EH (cell line): ENCODE measurements at places on chromosomes 13 and 19.

- DNase-seq: no peak
These were observed 49.3 kb downstream of the DLEU7 start for GRCh38 chr13:50794226-50794625.

DNA sequence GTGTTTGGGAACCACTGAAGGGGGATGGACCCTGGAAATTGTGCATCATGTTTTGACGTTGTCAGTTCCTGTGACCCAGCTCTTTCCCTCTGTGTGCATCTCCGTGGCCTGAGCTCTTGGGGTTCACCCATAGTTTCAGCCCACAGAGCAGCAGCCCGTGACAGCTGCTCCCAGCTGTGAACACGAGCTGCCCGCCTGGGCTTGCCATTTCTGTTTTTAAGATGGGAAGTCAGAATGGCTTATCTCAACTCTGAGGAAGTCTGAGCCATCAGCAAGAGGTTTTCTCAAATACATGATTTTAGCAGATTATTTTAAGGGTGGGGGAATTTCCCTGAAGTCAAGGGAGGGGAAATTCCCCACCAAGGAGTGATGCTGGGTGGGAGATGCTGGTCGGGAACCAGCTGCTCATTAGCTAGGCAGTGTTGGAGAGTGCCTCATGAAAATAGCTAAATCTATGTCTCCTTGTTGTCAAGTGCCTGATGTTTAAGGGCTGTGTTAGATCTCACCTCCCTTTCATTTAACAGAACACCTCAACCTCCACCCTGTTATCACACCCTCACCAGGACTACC, 34.8 kb upstream of the C1QTNF9 start:
- no peak for DNase-seq

GRCh38 chr13:73092829-73093228, 34.0 kb downstream of the KLF5 start:
- no peak for DNase-seq

DNA sequence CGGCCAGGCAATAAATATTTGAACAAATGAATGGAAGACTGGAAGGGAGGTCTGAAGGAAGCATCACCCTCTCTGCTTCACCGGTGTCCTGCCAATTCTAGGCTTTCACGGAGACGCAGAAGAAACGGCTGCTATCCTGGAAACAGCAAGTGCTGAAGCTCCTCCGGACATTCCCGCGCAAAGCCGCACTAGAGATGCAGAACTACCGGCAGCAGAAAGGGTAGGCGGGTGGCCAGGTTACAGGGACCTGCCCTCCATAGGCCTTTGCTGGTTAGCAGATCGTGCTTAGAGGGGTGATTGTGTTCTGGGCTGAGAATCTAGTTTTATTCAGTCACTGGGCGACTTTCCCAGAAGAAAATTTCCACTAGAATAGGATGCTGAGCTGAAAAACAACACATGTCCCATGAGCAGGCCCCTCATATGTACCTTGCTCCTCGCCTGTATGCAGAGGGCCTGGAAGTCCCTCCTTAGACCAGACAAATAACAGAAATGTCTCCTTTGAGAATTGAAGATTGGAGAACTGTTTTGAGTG, 11.0 kb downstream of the PAF1 start:
- no peak for DNase-seq

DNA sequence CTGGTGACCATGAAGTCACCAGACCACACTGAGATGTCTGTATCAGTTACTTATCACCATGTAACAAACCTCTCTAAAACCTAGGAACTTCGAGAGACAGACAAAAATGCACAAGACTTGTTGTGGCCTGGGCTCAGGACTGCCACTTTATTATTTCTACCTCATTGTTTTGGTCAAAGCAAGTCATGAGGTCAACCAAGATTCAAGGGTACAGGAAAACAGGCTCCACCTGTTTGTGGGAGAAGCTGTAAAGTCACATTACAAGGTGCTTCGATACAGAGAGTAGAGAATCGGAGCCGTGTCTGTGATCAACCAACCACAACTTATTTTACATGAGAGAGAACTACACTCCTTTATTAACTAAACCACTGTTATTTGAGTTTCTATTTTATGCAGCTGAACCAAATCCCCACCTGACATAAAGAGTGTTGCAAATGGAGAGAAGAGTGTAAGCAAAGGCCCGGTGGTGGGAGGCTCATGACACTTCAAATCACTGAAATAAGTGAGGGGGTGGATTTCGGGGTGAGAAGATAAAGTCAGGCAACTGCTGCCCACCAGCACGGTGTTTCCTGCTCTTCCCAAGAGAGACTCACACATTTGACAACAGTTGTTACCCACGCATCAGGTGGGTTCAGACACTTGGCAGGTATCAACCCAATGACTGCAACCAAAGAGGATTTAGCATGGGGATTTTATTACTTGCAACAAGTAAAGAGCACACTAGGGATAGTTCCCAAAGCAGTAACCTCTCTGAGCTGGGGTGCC, 39.0 kb upstream of the IGSF23 start:
- no peak for DNase-seq

- DNase-seq: no peak
These were observed 628.7 kb downstream of the EFNB2 start for GRCh38 chr13:105906746-105907145.

- peak; percentile 60 for DNase-seq
These were observed 6.5 kb downstream of the ARHGEF18 start for GRCh38 chr19:7355151-7355820.

DNA sequence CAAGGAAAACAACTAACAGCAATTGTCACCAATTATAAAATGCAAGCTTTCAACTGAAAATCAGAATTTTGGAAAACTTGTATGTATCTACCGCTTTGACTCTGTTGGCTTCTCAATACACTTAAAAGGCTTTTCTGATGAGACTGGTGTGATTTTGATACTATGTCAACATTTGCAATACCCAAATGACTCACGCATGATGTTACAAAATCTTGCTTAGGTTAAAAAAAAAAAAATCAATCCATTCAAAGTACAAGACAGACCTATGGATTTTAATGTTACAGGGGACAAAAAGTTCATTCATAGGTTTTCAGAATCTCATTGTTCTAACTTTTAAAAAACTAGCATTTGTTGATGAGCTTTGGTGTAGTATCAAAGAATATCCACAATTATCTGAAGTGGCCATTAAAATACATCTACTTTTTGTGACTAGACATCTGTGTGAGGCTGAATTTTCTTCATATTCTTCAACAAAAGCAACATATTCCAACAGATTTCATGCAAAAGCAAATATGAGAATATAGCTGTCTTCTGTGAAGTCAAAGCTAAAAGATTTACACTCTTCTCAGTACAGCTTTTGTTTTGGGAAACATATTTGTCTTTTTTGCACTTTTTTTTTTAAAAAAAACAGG, 10.7 kb downstream of the ELF1 start:
- peak; percentile 65 for DNase-seq

GRCh38 chr13:40211586-40211968, 454.9 kb downstream of the FOXO1 start:
- no peak for DNase-seq

DNA sequence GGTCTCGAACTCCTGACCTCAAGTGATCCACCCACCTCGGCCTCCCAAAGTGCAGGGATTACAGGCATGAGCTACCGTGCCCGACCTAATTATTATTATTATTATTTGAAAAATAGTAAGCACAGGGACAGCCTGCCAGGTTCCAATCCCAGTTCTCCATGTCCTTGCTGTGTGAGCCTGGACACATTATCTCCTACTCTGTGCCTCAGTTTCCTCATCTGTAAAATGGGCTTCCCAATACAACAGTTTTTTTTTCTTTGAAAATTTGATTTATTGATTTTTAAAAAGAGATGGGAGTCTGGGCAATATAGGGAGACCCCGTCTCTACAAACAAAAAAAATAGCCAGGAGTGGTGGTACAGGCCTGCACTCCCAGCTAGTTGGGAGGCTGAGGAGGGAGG, 3.3 kb downstream of the ZGLP1 start:
- no peak for DNase-seq

GRCh38 chr13:74367193-74367592, 233.0 kb upstream of the KLF12 start:
- no peak for DNase-seq

- peak; percentile 39 for DNase-seq
These were observed 455.4 kb downstream of the IRS2 start for GRCh38 chr13:109331011-109331433.

GRCh38 chr13:24355103-24355502, 45.7 kb downstream of the C1QTNF9 start:
- no peak for DNase-seq

DNA sequence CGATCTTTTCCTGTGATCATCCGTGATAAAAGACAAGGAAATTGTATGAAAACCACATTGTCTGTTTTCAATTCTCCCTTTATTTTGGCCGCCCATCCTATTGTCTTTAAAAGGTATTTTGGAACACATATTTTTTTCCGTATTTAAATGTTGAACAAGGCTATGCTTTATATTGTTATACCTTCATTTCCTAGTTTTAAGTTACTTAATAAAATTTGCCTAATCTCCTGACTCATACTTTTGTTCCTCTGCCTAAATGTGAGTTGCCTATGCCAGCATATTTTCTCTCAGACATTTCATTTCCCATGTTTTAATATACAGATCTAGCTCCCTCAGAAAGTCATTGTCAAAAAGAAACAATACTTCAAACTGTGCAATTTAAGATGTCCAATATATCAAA, 104.2 kb downstream of the SLITRK6 start:
- DNase-seq: no peak

DNA sequence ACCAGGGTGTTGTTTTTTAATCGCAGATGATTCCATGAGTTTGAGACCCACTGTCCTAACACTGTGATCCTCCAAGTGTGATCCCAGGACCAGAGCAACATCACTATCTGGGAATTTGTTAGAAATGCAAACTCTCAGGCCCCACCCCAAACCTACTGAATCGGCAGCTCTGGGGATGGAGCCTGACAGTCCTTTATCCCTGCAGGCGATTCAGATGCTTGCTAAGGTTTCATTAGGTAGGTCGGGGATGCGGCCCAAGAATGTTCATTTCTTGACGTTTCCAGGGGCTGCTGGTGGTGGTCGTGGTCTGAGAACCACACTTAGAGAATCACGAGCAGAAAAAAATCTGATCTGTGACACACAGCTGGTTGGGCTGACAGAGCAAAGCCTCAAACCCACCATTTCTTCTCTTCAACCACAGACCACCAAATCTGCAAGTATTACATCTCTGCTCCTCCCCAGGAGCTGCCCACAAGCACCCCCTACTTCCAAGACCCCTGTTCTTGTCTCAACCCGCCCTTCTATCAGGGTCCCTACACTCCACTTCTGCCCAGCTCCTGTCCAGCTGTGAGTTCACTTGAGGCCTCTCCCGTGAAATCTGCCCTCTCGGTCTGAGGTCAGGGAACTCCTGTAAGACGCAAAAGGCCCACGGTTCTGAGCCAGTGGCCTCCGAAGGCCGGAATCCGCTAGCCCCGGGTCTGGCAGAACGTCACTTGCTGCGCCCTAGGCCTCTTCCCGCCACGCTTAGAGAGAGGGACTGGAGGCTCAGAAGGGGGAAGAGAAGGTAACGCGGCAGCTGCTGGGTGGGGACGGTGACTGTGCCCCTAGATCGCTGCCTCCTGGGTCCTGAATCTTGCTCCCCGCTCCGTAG, 1.1 kb upstream of the FARP1 start:
- no peak for DNase-seq

DNA sequence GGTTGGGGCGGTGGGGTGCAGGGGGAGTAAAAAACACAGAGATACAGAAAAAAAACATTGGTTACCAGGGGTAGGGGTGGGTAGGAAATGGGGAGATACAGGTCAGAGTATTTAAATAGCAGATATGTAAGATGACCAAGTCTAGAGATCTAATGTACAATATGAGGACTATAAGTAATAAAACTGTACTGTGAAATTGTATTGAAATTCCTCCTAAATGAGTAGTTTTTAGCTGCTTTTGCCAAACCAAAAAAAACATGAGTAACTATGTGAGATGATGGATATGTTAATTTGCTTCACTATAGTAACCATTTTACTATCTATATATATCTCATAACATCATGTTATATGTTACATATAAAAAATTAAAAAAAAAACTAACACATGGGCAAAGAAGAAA, 29.6 kb downstream of the VWA8 start:
- DNase-seq: peak; percentile 78

DNA sequence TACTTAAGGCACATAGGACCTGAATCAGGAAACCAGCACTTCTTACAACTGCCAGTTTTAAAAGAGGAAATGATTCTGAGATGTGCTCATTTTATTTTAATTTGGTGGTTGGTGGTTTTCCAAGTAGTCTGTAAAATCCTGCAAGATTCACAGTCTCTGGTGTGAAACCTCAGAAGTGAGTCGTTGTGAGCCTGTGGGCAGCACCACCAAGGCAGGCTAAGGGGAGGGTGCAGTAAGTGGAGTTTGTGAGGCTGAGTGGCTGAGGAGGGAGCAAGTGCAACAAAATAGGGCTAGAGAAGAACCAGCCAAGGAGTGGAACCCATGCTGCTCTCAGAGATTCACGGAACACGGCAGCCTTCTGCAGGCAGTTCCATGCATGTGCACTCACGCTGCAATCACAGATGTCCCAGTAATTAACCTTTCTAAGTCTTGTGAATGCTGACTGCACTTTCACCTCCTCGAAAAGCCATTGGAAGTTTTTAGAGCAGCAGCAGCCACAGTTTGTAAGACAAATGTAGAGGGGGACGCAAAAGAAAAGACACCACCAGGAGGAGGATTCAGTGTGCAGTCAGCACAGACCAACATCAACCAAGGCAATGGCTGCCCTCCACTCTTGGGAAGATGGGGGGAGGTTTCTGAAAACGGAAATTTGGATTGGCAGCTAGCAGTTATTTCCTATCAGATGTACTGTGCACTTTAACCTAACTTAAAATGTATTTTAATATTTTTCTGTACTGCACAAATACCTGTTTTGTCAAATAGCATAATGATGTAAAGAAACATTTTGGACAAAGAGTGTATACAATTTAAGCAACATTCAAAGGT, 44.9 kb downstream of the ESD start:
- peak; percentile 75 for DNase-seq

GRCh38 chr19:38172001-38172400, 52.0 kb downstream of the DPF1 start:
- no peak for DNase-seq

GRCh38 chr19:23385404-23385803, 9.9 kb downstream of the ZNF91 start:
- no peak for DNase-seq

- no peak for DNase-seq
These were observed 25.4 kb upstream of the SEMA6B start for GRCh38 chr19:4584670-4585460.

DNA sequence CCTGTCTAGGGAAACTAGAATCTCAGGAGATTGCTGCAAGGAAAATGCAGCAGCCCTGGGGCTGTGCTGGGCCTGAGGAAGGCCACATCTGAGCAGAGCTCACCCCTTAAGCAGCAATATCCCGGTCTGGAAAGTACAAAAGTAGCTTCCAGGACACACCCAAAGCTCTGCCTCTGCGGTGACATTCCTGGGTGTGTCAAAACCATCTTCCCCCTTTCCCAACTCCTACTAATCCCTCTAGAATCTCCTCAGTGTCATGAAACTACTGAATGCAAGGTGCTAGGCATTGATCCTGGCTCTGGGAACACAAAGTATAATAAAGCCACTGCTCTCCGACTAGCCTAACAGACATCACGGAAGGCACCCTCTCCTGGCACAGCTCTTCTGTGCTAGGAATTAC, 5.0 kb downstream of the PBX4 start:
- DNase-seq: peak; percentile 61
